Stimulated activated naive B cell treated with anti-CD40 and anti-IgM and Interleukin-4, amounts not matched to agents 10 μg/mL and 1 μg/mL and 100 μg/mL, for 72 hours (primary cell): ENCODE measurements at places on chromosomes 6 and 20.

- peak; percentile 49 for DNase-seq
Observed at GRCh38 chr20:54633374-54634355, 158.3 kb downstream of the DOK5 start.

- no peak for DNase-seq
Observed at GRCh38 chr6:111788379-111789276, 84.6 kb downstream of the FYN start.

DNA sequence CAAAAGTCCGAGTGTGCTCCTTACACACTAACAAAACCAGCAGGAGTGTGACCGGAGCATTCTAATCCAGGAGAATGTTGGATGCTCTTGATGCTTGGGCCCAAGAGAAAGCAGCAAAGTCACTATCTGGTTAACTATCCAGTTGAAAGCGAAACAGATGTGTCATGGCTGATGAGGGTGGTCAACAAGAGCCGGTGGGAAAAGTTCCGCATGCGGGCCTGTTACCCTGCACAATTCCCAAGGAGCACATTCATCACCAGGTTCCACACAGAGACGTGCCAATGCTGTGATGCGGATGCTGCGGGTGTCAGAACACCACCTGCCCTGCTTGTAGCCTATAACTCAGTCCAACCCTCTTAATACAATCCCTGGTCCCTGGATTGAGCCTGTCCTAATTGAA is 38.7 kb downstream of the IL20RA start:
- no peak for DNase-seq

DNA sequence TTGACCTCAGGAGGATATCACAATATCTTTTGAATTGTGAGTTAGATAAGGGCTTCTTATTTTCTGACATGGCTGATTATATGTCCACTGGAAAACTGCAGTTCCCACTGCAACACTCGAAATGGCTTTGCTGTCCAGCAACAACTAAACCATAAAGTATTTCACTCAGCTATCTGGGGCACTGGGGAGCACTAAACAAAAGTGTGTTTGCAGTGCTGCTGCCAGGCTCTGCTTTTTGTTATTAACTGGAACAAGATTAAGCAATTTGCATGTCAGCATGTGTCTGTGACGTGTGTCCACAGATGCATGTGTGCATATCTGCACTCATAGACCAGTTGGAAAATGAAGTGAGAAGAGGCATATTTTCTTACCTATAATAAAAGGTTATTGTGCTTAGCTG is 107.8 kb upstream of the CCN2 start:
- DNase-seq, result no peak

- DNase-seq, result no peak
Observed at GRCh38 chr6:98648211-98648914, 186.0 kb upstream of the POU3F2 start.

- no peak for DNase-seq
Observed at GRCh38 chr6:76788155-76788554, 675.1 kb downstream of the HTR1B start.

DNA sequence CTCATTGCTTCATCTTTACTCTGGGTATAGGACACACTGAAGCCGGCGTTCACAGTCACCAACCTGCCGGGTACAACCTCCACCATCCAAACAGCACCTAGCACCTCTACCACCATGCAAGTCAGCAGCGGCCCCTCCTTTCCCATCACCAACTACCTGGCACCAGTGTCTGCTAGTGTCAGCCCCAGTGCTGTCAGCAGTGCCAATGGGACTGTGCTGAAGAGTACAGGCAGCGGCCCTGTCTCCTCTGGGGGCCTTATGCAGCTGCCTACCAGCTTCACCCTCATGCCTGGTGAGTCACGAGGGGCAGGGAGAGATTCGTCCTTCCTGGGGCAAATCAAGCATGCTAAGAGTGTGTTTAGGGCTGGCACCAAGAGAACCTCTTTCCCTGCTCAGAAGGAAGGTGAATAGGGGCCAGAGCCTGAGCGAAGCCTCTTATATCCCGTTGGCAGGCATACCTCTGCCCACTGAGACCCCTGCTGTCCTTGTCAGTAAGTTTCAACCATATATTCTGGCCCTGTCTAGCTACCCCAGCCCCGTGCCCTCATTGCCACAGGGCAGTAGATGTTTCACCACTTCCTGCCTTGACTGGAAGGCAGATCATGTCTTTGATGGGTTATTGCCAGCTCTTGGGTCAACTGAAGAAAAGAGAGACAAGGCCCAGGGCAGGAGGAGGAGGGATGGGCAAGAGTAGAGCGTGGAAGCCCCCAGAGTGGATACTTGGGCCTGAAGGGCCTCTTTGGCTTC is 4.8 kb downstream of the SRF start:
- no peak for DNase-seq

DNA sequence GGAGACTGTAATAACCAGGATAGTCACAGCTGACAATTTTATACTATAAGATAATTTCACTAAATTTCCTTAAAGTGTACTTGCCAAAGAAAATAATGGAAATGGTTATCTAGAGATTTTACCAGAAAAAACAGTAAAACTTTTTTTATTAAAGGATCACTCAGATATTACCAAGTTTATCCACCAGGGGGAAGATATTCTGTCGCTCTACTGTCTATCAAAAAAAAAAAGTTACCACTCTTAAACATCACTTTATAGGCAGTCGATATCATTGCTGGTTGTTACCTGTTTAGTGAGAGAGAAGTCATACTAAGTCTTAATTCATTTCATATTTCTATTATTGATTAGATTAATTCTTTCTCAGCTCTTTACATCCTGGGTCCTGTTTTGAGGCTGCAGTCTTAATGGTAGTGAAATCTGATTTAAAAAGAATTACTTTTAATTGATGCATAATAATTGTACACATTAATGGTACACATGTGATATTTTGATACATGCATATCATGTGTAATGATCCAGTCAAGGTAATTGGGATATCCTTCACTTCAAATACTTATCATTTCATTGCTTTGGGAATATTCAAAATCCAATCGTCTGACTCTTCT is 18.9 kb downstream of the L3MBTL3 start:
- no peak for DNase-seq

- DNase-seq, result no peak
Observed at GRCh38 chr6:291204-291696, 1.0 kb upstream of the DUSP22 start.

GRCh38 chr6:123467392-123467791 is 169.4 kb downstream of the TRDN start:
- no peak for DNase-seq

GRCh38 chr20:45867819-45868176 is 10.4 kb downstream of the ZSWIM3 start:
- no peak for DNase-seq

DNA sequence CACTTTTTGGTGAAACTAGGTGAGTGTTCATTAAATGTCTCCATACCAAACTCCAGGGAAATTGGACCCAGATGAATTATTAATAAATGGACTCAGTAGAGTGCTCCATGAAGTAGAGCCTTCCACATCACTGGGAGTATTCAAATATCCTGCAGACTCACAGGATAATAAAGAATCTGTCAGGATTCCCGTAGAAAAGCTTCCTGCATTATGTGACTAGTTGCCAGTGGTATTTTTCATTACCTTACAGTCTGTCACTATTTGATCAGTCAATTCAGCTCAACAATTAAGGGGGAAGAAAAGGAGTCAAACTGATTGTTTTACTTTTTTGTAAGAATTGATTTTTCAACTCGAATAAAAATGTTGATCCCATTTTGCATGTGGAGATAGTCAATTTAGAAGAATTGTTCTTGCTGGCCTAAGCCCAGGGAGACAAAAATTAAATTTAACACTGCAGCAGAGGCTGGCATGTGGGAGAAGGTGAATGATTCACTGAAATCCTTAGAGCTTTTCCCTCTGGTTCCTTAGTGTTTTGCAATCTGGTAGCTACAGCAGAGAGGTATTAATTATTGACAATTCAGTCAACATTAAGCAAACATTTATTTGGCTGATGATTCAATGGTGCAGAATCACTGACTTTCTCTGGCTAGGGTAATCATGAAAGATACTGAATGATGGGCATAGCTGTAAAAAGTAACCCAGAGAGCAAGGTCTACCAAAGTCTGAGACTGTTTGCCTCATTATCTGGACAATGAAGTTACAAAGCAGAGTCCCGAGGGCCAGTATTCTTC is 442.4 kb downstream of the CD83 start:
- no peak for DNase-seq

DNA sequence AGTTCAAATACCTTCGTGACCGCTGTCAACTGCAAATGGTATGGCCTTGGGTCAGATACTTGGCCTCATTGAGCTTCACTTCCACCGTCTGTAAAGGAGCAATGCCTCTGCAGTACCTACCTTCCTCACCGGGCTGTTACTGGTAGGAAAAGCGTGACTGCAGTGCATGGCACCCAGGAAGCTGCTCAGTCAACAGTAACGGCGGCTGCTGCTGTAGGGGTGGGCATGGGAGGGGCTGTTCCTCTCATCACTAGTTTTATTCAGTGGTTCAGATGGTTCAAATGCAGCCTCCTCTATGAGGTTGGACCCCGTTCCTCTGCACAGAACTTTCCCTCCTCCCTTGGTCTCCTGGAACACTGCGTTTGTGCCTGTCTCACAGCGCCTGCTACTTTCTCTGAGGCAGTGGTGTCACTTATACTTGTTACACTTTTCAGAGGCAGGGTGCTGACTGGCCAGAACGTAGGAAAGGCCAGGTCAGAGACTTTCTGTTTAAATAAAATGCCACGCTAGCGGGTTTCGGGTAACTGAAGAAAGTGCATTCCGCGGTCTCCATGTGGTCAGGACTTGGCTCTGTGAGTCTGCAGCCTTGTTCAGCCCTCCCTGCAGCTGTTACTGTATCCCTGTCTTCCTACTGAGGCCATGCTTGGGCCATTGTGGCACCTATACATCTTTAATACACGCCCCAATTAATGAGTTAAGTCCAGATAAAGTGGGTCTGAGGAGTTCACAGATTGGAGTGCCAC is 279.6 kb downstream of the NRN1 start:
- no peak for DNase-seq

- DNase-seq, result peak; percentile 20
Observed at GRCh38 chr6:148144917-148145521, 197.6 kb upstream of the SASH1 start.

GRCh38 chr6:149160943-149161342 is 156.6 kb upstream of the TAB2 start:
- DNase-seq, result no peak

GRCh38 chr6:110053395-110054240 is 75.5 kb downstream of the GPR6 start:
- DNase-seq, result no peak

- no peak for DNase-seq
Observed at GRCh38 chr6:150631984-150632642, 32.4 kb downstream of the PLEKHG1 start.

- no peak for DNase-seq
Observed at GRCh38 chr6:106469882-106470281, 109.4 kb downstream of the CRYBG1 start.

GRCh38 chr6:54654381-54654780 is 192.2 kb upstream of the FAM83B start:
- no peak for DNase-seq

- DNase-seq, result no peak
Observed at GRCh38 chr20:33703498-33704137, 16.5 kb downstream of the PXMP4 start.

DNA sequence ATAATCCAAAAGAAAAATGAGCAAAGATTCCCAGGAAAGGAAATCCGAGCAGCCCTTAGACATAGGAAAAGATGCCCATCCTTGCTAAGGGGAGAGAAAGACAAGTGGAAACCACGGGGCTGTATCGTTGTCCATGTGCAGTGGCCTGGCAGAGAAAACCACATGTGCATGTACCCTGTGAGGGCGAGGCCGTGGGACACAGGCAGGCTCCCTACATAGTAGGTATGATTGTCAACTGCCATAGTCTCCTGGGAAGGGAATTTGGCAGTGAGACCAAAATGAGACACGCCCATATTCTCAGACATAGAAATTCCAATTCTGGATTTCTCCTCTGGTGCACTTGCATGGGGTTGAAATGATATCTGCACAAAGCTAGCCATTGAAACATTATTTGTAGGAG is 169.7 kb upstream of the SALL4 start:
- no peak for DNase-seq

DNA sequence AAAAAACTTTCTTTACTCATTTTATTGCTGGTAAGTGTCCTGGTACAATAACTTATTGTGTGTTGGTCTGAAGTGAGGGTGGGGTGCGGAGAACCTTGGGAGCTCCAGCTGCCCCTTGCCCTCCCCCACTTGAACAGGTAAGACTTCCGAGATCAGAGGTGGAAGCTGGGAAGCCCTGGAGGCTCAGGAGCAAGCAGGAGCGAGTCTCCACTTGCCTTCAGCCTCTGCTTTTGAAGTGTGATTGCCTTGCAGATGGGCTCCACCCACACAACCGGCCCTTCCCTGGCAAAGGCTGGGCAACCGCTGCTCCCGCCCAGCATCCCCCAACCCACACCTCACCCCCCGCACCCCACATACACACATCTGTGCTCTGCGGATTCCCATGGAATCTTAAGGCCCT is 179.6 kb downstream of the TFAP2C start:
- no peak for DNase-seq

DNA sequence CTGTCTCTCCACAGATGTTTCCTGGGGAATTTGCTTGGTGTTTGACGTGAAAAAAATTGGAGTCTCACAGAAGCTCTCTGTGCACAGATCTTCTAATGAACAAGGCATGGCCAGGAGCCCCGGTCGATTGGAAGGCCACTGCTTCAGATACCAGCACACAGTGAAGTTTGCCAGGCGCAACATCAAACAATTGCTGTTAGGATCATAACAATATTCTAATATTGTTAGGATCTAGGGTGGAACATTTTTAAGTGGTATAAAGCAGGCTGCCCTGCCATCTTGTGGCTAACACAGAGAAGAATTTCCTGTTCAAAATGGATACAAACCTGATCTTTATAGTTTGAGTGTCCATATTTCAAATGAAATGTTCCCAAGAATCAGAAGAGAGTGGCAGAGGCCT is 64.1 kb downstream of the C6orf118 start:
- DNase-seq, result no peak

DNA sequence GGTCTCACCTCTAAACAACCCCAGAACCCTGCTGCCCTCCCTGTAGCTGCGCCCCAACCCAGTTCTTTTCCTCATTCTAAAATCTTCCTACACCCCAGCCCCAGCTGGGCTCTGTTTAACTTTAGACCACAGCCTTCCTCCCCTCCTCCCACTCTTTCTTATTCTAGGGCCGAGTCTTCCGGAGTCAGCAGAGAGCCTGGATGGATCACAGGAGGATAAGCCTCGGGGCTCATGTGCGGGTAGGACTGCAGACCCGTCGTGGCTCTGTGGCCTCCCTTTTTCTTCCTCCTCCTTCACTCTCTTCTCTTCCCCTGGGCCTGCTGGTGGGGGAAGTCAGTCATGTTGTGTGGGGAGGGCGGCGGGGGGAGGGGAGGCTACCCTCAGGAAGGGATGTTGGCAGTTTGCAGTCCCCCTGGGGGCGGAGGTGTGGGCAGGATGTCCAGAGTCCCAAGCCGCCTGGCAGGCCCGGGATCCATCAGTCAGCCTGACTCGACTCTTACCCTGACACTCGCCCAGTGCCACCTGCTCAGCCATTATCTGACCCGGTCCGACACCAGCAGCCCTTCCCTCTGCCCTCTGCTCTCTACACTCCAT is 8.1 kb downstream of the CAPN11 start:
- no peak for DNase-seq
